ENCODE measurements at places on chromosomes 13 and 19. TPM values are rescaled to one million over a fixed set of nuclear protein-coding genes. Genes with fewer than 3 reads are reported as not detected.

GSX1 gene
- total RNA-seq = not detected

SCN1B gene
- 0.37 TPM for total RNA-seq

GRCh38 chr19:35722897-35723296 is 5.1 kb downstream of the KMT2B start:
- peaks cover 13% of the 10 kb centered on the region for H3K4me1 ChIP-seq
- H3K27me3 ChIP-seq = no peaks in the 10 kb centered on the region
- H3K4me3 ChIP-seq = no peak overlapping the region

- no peaks in the 10 kb centered on the region for H3K4me1 ChIP-seq
- H3K4me3 ChIP-seq = no peak overlapping the region
- no peak overlapping the region for H3K27ac ChIP-seq
- no peaks in the 10 kb centered on the region for H3K36me3 ChIP-seq
- no peak for DNase-seq
- no peaks in the 10 kb centered on the region for H3K27me3 ChIP-seq
These were observed 7.6 kb upstream of the CABP5 start for GRCh38 chr19:48051335-48052033.

DNA sequence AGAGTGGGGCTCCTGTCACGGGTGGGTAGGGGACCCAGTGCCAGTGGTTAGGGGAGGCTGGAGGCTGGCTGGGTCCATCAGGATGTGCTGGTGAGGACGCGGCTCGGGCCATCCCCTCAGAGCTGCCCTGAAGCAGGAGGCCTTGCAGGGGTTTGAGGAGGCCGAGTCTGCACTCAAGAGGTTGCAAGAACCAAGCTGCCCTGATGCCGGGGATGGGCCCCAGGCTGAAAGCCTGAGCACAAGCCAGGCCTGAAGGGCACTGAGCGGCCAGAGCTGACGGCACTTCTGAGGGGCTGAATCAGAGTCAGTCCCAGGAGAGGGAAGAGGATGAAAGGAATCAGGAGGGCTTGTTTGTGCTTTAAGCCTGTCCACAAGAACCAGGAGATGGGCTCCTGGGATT is 92.9 kb downstream of the RGCC start:
- no peak overlapping the region for H3K4me3 ChIP-seq
- no peak for DNase-seq
- H3K36me3 ChIP-seq = no peaks in the 10 kb centered on the region
- peaks cover 37% of the 10 kb centered on the region for H3K4me1 ChIP-seq
- H3K27me3 ChIP-seq = peaks cover 2% of the 10 kb centered on the region

DNA sequence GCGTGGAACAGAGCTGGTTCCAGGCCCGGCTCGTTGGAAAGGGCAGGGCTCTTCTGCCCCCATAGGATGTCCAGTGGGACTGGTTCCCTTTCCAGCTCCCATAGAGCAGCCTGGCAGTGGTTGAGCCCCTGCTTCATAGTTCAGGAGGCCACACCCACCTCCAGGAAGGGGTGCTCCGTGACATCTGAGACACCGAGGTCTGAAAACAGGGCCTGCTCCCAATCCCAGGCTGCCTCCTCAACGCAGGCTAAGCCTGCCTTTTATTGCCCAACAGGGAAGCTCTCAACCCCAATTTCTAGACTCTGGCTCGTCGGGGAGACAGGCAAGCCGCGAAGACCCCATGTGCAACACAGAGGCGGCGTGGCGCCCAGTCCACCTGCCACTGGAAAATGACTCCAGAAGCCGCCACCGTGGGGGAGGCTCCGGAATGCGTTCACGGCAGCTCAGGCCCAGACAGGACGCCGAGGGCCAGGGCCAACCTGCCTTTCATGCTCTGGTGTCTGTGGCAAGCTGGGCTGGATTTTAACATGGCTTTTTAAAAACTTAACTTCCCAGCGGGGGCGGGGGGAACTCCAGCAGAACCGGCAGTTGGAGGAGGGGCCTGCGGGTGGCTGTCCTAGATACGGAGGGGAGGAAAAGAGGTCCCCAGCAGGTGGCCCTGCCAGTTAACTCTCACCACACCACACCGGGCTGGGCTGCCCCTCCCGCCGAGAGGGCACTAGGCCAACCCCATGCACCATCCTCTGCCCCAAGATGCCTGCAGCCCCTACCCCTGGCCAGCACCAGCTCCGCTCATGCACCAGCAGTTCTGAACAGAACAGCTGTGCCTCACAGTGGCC is 17.9 kb upstream of the TINCR start:
- peaks cover 20% of the 10 kb centered on the region for H3K36me3 ChIP-seq
- peaks cover 6% of the 10 kb centered on the region for H3K4me1 ChIP-seq
- H3K27ac ChIP-seq = no peak overlapping the region
- H3K27me3 ChIP-seq = no peaks in the 10 kb centered on the region
- H3K4me3 ChIP-seq = no peak overlapping the region

DNA sequence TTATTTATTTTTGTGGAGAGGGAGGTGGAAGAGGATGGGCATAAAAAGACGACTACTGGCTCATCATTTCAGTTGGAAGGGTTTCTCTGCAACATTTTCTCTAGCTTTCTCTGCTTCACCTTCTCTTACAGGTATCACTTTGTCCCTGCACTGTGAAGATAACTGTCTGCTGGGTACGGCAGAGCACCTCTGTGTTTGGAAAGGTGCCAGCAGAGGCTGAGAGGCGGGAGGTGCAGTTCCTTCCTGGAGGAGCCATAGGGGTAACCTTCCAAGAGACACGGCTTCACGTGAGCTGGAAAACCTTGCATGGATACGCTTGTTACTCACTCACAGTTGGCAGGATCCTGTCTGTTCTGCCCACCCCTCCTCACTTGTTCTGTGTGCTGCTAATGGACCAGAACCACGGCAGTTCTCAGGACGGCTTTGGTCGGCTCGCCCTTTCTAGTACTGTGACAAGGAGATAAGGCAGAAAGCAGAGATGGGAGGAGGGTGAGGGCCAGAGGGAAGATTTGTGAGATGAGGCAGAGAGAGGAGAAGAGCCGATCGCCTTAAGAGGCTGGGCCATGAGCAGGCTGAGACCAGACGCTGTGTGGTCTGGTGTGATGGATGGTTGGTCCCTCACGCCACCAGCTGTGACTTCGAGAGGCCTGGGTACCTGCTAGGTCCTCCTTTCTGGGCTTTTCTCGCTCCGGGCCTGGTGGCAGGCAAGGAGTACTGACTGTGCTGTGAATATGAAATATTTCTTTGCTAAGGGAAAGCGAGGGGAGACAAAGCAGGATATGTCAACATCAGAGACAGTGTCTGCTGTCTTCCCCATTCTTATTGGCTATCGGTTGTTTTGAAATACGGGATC is 66.8 kb downstream of the MRPL57 start:
- no peak for DNase-seq
- H3K4me3 ChIP-seq = no peak overlapping the region
- H3K4me1 ChIP-seq = peaks cover 9% of the 10 kb centered on the region
- peaks cover 1% of the 10 kb centered on the region for H3K36me3 ChIP-seq
- H3K27me3 ChIP-seq = peaks cover 19% of the 10 kb centered on the region

Data from activated CD8-positive, alpha-beta memory T cell treated with anti-CD3 and anti-CD28 coated beads, Interleukin-2, amount 10 ng/mL, durations not matched to agents 7 days and 5 days (primary cell).